ENCODE measurements at places on chromosomes 5 and 9. TPM values are rescaled to one million over a fixed set of nuclear protein-coding genes. Genes with fewer than 3 reads are reported as not detected.

Gene LCN1
- not detected for total RNA-seq

Gene PCDHA12
- total RNA-seq, result not detected

Gene EGFL7
- 1.2 TPM for total RNA-seq

Gene ANGPTL2
- not detected for total RNA-seq

Gene C5orf15
- 38.7 TPM for total RNA-seq

Gene PCDHGA3
- total RNA-seq, result not detected

Gene WNK2
- 4.6 TPM for total RNA-seq

Gene LCN10
- 0.71 TPM for total RNA-seq

Gene EIF4E1B
- total RNA-seq, result not detected

Gene FREM1
- not detected for total RNA-seq

Gene DELE1
- total RNA-seq, result 48.7 TPM

Gene ANKRD18A
- total RNA-seq, result 6.4 TPM

- peaks cover 10% of the 10 kb centered on the region for H3K27me3 ChIP-seq
- H3K4me3 ChIP-seq, result no peak overlapping the region
These were observed 12.4 kb upstream of the PTPN3 start for GRCh38 chr9:109510506-109510905.

DNA sequence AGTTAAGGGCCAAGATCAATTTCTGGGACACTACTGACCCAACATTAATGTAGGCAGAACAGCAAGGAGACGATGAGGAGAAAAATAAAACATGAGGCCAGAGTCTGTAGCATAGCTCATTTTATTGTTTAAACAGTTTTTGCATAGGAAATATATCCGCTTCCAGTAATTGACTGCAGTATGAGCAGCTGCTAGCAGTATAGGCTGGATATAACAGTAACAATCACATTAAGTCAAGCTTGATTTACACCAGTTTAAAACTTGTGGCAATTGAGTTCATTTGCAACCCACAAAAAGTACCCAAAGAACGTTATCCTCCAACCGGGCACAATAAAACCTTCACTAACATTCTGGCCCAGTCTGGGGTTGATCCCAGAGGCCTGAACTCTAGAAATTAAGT lies 232.2 kb downstream of the NFIB start:
- H3K4me3 ChIP-seq, result no peak overlapping the region
- no peaks in the 10 kb centered on the region for H3K36me3 ChIP-seq
- no peak for DNase-seq
- H3K27ac ChIP-seq, result no peak overlapping the region

- no peak for DNase-seq
- no peak overlapping the region for H3K27ac ChIP-seq
- no peaks in the 10 kb centered on the region for H3K27me3 ChIP-seq
- peaks cover 3% of the 10 kb centered on the region for H3K4me1 ChIP-seq
- H3K36me3 ChIP-seq, result no peaks in the 10 kb centered on the region
- H3K4me3 ChIP-seq, result no peak overlapping the region
These were observed 9.4 kb upstream of the CD72 start for GRCh38 chr9:35627575-35627974.

DNA sequence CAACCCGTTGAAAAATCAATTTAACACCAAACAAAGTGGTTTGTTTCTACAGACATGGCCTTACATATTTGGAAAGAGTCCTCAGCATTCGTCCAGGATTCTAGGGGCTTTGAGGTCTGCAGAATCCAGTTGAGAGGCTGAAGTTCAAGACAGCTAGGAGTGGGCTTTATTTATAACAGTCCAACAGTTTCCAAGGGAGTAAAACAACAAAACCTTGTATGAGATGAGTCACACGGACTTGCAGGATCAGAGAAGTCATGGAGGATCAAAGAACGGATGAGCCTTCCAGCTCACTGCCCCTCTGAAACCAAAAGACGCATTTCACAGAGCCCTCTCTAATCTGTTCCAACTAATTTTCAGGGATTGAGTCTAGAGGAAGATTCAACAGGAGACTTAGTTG lies 11.1 kb upstream of the ESM1 start:
- no peak for DNase-seq
- no peaks in the 10 kb centered on the region for H3K36me3 ChIP-seq
- H3K27me3 ChIP-seq, result no peaks in the 10 kb centered on the region
- H3K27ac ChIP-seq, result no peak overlapping the region
- no peak overlapping the region for H3K4me3 ChIP-seq

- no peak for DNase-seq
- no peak overlapping the region for H3K4me3 ChIP-seq
These were observed 276.0 kb downstream of the AUH start for GRCh38 chr9:91085517-91086291.

DNA sequence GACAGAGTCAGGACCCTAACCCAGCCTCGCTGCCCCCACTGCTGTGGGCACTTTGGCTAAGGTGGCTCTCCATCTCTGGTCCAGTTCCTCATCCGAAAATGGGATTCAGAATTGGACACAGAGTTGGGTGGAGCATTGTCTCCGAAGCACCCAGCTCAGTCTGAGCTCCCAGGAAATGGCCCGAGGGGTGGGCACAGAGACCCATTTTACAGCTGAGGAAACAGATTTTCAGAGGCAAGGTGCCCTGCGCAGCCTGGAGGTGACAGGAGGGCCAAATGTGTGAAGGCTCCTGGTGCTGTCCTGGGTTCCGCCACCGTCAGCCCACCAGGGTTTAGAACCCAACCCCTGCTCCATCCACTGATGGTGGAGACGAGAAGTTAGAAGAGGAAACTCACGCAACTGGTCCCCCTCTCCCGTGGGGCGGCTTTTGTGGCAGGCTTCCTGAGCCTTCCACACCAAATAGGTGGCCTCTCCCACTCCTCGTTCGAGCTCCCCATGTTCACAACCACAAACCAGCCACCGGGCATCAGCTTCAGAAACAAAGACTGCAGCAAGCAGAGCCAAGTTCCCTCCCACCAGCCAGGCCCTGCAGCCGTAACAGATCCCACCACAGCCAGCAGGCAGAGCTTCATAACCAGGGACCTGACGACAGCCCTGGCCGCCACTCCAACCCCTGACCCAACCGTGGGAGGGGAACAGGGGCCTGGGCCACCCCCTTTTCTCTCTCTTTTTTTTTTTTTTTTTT lies 90.9 kb upstream of the LMX1B start:
- peaks cover 39% of the 10 kb centered on the region for H3K4me1 ChIP-seq
- DNase-seq, result no peak
- no peaks in the 10 kb centered on the region for H3K36me3 ChIP-seq

- H3K27ac ChIP-seq, result no peak overlapping the region
- DNase-seq, result no peak
- no peaks in the 10 kb centered on the region for H3K4me1 ChIP-seq
- no peak overlapping the region for H3K4me3 ChIP-seq
These were observed 71.7 kb downstream of the ADAMTS2 start for GRCh38 chr5:179273441-179274145.

- no peak for DNase-seq
- no peak overlapping the region for H3K4me3 ChIP-seq
- no peaks in the 10 kb centered on the region for H3K36me3 ChIP-seq
- no peaks in the 10 kb centered on the region for H3K4me1 ChIP-seq
These were observed 1034.0 kb downstream of the TLE4 start for GRCh38 chr9:80605793-80606192.

- no peak overlapping the region for H3K4me3 ChIP-seq
- H3K27me3 ChIP-seq, result no peaks in the 10 kb centered on the region
- H3K27ac ChIP-seq, result no peak overlapping the region
- DNase-seq, result no peak
- peaks cover 31% of the 10 kb centered on the region for H3K4me1 ChIP-seq
These were observed 59.6 kb downstream of the RICTOR start for GRCh38 chr5:39014561-39014960.

- no peak for DNase-seq
- H3K27ac ChIP-seq, result no peak overlapping the region
- H3K4me3 ChIP-seq, result no peak overlapping the region
These were observed 772 bp upstream of the TARS1 start for GRCh38 chr5:33439905-33440481.

GRCh38 chr5:109486200-109486804 lies 76.5 kb upstream of the PJA2 start:
- no peak overlapping the region for H3K27ac ChIP-seq
- H3K27me3 ChIP-seq, result no peaks in the 10 kb centered on the region
- no peaks in the 10 kb centered on the region for H3K4me1 ChIP-seq
- no peak for DNase-seq
- H3K4me3 ChIP-seq, result no peak overlapping the region

GRCh38 chr5:100775533-100775855 lies 127.6 kb downstream of the ST8SIA4 start:
- no peak overlapping the region for H3K27ac ChIP-seq
- H3K36me3 ChIP-seq, result peaks cover 6% of the 10 kb centered on the region
- peaks cover 34% of the 10 kb centered on the region for H3K4me1 ChIP-seq
- no peak for DNase-seq
- H3K27me3 ChIP-seq, result no peaks in the 10 kb centered on the region
- H3K4me3 ChIP-seq, result no peak overlapping the region

DNA sequence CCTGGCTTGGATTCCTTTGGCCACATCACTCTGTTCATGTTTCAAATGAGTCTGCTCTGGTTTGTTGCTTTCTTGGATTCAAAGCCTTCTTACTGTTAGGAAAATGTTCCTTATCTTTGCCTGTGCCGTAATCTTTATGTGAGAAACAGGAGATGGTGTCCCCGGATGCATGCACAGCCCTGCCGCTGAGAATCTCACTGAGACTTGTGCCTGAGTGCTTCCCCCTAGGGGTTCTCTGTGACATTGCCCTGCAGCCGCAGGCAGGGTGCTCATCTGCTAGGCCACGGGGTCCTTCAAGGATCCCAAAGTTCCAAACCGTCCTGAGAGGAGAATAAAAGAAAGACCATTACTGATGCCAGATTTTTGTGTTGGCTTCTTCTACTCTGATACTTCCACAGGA lies 81.4 kb upstream of the ANKRD55 start:
- no peaks in the 10 kb centered on the region for H3K36me3 ChIP-seq
- peaks cover 59% of the 10 kb centered on the region for H3K4me1 ChIP-seq
- no peak overlapping the region for H3K27ac ChIP-seq
- peaks cover 3% of the 10 kb centered on the region for H3K27me3 ChIP-seq

- no peak overlapping the region for H3K27ac ChIP-seq
- no peak for DNase-seq
- H3K4me1 ChIP-seq, result peaks cover 8% of the 10 kb centered on the region
- peaks cover 40% of the 10 kb centered on the region for H3K27me3 ChIP-seq
- H3K4me3 ChIP-seq, result no peak overlapping the region
- no peaks in the 10 kb centered on the region for H3K36me3 ChIP-seq
These were observed 1.2 kb downstream of the BNC2 start for GRCh38 chr9:16869131-16869881.

DNA sequence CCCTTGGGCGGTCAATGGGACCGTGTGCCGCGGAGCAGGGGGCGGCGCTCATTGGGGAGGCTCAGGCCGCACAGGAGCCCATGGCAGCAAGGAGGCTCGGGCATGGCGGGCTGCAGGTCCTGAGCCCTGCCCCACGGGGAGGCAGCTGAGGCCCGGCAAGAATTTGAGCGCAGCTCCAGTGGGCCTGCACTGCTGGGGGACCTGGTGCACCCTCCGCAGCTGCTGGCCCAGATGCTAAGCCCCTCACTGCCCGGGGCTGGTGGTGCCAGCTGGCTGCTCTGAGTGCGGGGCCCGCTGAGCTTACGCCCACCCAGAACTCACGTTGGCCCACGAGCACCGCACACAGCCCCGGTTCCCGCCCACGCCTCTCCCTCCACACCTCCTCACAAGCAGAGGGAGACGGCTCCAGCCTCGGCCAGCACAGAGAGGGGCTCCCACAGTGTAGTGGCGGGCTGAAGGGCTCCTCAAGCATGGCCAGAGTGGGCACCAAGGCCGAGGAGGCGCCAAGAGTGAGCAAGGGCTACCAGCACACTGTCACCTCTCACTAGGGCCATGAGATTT lies 141.1 kb upstream of the OR13F1 start:
- no peak for DNase-seq
- no peaks in the 10 kb centered on the region for H3K36me3 ChIP-seq
- H3K4me3 ChIP-seq, result no peak overlapping the region
- H3K27ac ChIP-seq, result no peak overlapping the region

DNA sequence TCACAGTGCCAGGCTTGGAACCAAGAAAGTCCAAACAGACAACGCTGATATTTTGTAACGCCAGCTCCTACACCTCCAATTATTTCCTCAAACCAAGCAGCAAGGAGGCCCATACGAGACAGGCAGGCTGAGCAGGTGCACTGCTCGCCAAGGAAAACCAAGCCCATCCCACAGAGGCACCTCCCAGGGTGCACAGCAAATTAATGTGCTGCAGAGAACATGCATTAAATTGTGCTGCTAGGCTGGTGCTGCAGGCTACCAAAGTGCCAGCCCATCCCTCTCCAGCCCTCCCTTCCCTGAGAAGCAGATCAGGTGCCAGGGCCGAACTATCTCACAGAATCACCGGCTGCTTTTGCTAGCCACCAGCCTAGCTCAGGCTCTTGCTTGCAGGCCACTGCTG lies 137.8 kb downstream of the PAX5 start:
- DNase-seq, result no peak
- H3K27me3 ChIP-seq, result peaks cover 2% of the 10 kb centered on the region
- no peak overlapping the region for H3K27ac ChIP-seq
- no peak overlapping the region for H3K4me3 ChIP-seq
- no peaks in the 10 kb centered on the region for H3K36me3 ChIP-seq

- H3K27ac ChIP-seq, result no peak overlapping the region
- H3K4me1 ChIP-seq, result no peaks in the 10 kb centered on the region
- H3K4me3 ChIP-seq, result no peak overlapping the region
- H3K36me3 ChIP-seq, result no peaks in the 10 kb centered on the region
- DNase-seq, result peak; percentile 6
- H3K27me3 ChIP-seq, result no peaks in the 10 kb centered on the region
These were observed 123.1 kb downstream of the ADCY2 start for GRCh38 chr5:7518947-7519560.

- H3K27me3 ChIP-seq, result peaks cover 3% of the 10 kb centered on the region
- H3K36me3 ChIP-seq, result no peaks in the 10 kb centered on the region
- H3K4me1 ChIP-seq, result peaks cover 12% of the 10 kb centered on the region
- no peak overlapping the region for H3K27ac ChIP-seq
- no peak overlapping the region for H3K4me3 ChIP-seq
- no peak for DNase-seq
These were observed 605.9 kb upstream of the DAB2 start for GRCh38 chr5:40030661-40031060.

- DNase-seq, result no peak
- peaks cover 23% of the 10 kb centered on the region for H3K36me3 ChIP-seq
- no peaks in the 10 kb centered on the region for H3K27me3 ChIP-seq
- no peak overlapping the region for H3K27ac ChIP-seq
These were observed 2.9 kb downstream of the DUSP1 start for GRCh38 chr5:172768098-172768572.

DNA sequence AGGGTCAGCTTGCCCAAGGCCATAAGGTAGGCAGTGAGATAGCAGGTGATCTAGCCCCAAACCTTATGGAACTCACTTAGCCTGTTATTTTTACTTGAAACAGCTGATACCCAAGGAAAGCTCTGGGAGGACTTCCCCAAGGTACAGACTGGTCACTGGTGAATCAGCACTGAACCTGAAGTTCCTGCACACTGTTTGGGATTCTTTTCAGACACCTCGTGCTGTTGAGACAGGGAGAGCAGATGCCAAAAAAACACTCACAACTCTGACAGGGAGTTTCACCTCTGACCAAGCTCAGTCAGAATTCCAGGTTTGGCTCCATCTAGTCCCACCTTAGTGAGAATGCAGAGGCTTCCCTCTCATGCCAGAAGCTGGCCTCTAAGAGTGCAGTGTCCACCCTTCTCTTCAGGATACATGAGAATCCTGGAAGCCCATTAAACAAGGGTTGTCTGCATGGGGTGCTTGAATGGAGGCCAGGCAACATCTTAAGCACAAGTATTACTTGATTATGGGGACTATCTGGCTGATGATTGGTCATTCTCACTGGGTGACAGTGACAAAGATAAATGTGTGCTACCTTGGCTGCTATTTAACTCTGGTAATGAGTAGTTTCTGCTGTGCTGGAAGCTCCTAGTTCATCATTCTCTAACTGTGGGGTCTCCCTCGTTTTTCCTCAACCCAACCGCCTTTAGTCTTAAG lies 122.8 kb upstream of the SLIT3 start:
- no peaks in the 10 kb centered on the region for H3K4me1 ChIP-seq
- H3K36me3 ChIP-seq, result no peaks in the 10 kb centered on the region
- no peak overlapping the region for H3K4me3 ChIP-seq
- peaks cover 8% of the 10 kb centered on the region for H3K27me3 ChIP-seq
- H3K27ac ChIP-seq, result no peak overlapping the region
- no peak for DNase-seq
